ENCODE measurements at places on chromosomes 5 and 9.

DNA sequence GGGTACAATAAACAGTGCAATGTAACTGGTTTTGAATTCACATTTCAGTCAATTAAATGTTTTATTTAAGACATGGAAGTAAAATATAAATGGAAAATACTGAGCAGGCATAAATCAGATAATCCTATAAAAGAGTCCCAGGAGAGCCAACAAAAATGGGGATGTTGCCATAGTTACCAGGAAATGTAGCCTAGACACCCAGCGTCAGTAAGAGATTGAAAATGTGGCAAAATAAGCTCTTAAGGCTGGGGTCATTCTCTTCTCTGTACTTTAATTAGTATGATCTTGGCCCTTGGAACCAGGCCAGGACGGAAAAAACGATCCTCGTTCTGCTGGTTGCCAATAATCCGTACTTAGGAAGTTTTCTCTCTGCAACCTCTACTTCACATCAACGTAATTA is 18.9 kb upstream of the RASEF start:
- DNase-seq, result peak; percentile 17

DNA sequence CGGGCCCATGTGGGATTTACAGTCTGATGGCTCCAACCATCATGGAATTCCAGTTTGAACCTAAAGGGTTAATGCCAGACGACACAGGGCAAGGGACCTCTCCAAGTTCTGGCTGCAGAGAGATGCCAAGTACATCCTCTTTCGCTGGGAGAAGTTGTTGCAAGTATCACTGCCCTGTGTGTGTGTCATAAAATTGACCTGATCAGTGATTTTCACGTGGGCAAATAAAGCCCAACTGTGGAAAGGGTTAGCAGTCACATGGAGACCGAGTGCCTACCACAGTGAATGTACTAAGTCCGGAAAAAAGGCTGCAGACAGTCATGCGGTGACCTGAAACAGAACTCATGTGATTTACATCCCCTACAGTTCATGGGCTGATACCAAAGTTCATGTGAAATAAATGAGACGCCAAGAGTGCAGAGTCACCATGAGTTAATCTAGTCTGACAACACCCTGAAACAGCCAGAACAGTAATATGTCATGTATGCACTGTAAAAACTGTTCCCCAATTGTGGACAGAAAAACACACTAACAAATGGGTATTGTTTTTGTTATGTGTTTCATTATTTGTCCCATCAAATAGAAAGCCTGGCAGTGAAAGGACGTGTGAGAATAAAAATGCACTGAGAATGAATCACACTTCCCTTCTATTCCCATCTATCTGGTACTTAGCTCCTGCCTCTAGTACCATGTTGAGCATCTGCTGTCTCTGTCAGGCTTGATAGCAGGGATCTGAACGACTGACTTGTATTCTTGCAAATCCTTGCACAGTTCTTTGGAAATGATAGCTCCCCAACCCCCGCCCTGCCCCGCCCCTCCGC is 115.7 kb downstream of the SUSD1 start:
- no peak for DNase-seq

- DNase-seq, result no peak
Measured at GRCh38 chr5:7330256-7330655, 65.7 kb upstream of the ADCY2 start.

DNA sequence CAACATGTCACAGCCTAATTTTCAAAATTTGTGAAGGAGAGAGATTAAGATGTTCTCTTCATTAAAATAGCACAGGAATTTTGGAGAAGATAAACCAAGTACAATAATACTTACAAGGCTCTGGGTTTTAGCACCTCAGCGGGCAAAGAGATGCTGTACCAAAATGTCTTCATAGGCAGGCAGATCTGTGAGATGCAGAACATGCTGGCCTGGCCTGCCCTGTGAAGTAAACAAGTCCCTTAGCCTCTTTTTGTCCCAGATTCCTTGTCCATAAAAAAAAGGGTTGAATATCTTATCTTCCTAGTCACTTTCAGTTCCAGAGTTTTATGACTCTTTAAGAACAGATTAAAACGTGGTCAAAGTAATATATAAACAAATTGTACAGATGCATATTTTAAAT is 53.0 kb upstream of the C6 start:
- no peak for DNase-seq

DNA sequence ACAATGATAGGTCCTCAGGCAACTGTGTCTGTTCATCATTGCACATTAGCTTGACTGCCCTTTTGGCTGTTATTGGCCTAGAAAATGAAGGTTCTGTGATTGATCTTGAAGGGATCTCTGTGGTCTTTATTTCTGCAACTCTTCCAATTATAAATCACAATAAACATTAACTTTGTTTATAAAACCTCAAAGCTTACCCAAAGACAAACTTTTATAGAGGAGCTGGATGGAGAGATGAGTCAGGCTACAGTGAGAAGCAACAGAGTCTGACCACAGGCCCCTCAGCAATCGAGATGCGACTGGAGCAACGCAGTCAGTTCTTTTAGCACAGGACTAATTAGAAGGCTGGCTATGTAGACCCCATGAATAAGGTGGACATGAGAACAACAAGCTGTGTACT is 5.3 kb downstream of the MACROH2A1 start:
- no peak for DNase-seq

DNA sequence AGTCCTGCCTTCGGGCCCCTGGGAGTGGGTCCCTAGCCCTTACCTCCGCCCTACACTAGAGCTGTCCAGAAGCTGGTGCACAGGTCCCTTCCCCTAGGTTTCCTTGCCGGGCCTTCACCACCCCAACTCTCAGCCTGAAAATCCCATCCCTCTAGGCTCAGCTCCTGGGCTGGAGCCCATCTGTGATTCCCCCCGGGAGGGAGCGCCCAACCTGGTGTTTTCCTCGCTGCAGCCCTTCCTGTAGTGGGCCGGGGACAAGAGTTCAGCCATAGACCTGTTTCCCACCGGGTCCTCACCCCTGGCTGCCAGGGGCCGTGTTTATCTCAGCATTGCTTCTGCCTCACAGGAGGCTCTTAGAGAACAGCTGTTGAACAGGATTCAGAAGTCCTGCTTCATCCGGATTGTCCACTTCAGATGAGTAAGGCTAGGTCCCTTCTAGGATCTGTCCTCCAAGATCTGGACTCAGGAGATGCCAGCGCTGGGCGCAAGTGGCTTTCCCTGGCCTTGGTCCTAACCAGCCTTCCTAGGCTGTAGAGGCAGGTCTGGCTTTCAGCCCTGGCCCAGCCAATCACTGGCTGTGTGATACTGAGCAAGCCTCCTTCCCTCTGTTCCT is 965 bp downstream of the GLIPR2 start:
- peak; percentile 63 for DNase-seq

DNA sequence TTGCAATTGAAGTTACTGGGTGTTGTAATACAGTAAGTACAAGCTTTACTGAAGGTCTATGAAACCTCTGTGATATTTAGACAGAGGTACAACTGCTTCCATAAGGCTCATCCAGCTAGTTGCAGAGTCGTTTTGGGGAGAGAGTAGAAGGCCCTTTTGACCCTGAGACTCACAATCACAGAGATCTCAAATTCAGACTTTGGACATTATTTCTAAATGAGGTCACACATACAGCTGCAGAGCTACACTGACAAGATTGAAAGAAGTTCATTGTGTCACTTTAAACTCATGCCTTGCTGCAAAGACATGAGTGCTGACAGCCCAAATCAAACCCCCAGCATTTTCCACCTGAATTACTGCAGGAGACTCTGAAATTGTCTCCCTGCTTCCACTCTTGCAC is 205.9 kb upstream of the TMEM161B start:
- DNase-seq, result no peak

- no peak for DNase-seq
Measured at GRCh38 chr5:74889523-74890105, 23.4 kb upstream of the FAM169A start.

- peak; percentile 3 for DNase-seq
Measured at GRCh38 chr5:10111571-10111970, 138.1 kb downstream of the ATPSCKMT start.

- DNase-seq, result no peak
Measured at GRCh38 chr5:129412721-129413120, 47.4 kb upstream of the ADAMTS19 start.
